Kasumi-1 (cell line): ENCODE measurements at places on chromosomes 4 and X.

DNA sequence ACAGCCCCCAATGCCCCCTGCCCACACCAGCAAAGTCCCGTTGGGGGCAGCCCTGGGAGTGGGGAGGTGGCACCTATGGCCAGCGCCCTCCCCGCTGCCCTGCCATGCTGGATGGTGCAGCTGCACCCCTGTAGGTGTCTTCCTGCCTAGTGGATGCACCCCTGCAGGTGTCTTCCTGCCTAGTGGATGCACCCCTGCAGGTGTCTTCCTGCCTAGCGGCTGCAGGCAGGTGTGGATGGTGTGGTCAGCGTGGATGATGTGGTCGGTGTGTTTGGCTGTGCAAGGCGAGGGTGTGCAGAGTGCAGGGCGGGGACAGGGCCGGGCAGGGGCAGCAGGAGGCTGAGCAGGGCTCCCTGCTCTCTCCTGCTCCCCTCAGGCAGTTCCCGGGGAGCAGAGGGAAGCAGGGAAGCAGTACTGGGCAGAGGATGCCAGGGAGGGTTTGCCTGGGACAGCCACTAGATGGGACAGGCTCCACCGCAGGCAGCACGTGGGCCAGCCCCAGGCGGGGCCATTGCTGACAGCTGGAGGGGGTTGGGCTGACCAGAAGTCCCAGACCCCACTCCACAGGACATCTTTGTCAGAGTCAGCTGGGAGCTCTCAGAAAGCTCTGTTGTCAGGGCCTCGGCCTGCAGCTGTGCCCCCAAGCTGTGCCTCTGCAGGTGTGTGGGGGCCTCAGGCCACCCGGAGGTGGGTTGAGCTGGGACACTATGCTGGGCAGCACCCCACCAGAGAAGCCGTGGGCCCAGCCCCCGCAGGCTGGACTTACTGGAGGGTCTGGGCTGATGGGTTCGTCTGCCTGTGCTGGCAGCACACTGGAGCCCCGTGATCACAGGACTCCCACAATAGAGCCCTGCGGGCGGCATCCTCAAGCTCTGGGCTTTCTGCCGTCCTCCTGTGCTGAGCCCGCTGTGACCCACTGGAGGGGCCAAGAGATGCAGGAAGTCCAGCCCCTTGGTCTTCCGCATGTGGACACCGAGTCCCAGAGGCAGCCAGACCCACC, 23.7 kb downstream of the DOK7 start:
- DNase-seq, result no peak

- no peak for DNase-seq
Measured at GRCh38 chrX:113514906-113515305, 674.3 kb upstream of the AMOT start.

GRCh38 chr4:95779447-95779846, 60.4 kb upstream of the PDHA2 start:
- no peak for DNase-seq

DNA sequence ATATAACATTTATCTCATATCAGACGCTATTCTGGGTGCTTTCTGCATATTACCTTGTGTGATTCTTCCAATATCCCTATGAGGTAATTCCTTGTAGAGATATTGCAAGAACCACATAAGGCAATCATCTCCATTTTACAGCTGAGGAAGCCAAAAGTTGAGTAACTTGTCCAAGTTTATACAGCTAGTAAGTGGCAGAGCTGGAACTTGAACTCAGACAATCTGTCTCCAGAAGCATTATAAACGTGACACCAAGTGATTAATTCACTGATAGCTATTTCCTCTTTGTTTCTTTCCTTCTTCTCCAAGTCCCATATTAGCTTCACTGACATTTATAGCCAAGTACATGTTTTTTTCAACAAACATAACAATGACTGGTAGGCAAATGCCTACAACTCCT, 7.3 kb downstream of the EMCN start:
- no peak for DNase-seq

DNA sequence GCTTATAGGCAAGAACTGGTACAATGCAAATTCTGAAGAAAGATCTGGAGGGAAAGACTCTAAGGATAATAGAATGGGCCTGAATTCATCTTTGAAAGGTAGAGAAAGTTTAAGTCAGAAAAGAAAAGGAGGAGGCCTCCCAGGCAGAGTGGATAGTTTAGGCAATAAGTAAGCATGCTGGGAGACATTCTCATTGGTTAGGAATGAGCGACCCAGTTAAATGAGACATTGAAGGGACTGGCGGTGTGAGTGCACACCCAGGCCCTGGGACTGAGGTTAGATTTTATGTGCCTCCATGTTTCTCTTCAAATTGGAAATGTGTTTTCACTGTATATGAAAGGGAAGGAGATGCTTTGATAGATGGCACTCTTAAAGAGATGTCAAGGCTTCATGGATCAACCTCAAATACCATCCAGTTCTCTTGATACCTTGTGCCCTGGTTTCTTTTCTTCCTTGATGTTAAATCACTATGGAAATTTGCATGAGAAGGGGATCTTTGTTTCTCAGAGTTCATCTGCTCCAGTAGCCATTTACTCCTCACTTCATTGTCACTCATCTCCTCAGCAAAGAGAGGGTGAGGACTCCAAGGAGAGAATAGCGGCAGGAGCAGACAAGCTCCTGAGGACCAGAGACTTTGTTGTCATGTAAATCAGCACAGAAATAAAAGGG, 584.2 kb upstream of the INTU start:
- DNase-seq, result no peak

GRCh38 chrX:16123222-16123786, at the start of gene GRPR:
TSS of gene GRPR (plus strand) at chrX:16123565. CDS start at chrX:16123954, 389 bp downstream.
- DNase-seq, result peak; percentile 53

- DNase-seq, result no peak
Measured at GRCh38 chr4:152990471-152991131, 54.5 kb downstream of the FHDC1 start.

- DNase-seq, result no peak
Measured at GRCh38 chrX:119607018-119607389, 780 bp upstream of the NKRF start.

GRCh38 chrX:133726211-133726630, 259.2 kb downstream of the GPC3 start:
- no peak for DNase-seq

- no peak for DNase-seq
Measured at GRCh38 chr4:23276076-23276475, 583.3 kb downstream of the GBA3 start.

GRCh38 chr4:113222471-113222870, 173.0 kb downstream of the ANK2 start:
- DNase-seq, result no peak

GRCh38 chrX:85084770-85085393, 81.2 kb downstream of the APOOL start:
- peak; percentile 14 for DNase-seq

GRCh38 chrX:15177316-15177715, 92.6 kb downstream of the ASB9 start:
- DNase-seq, result no peak

DNA sequence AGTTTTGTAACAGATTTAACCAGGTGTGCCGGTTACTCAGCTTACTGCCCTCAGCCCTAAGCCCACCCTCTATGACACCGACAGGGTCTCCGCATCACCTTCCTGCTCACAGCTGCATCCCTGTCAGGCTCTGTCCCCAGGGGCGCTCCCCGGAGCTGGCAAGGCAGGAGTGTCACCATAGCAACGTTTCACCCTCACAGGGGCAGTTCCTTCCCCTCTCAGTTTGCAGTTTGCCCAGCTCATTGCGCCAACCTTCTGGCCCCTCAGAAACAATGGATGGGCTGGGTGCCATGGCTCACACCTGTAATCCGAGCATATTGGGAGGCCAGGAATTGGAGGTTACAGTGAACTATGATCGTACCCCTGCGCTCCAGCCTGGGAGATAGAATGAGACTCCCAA, 42.6 kb downstream of the RGS12 start:
- DNase-seq, result no peak

DNA sequence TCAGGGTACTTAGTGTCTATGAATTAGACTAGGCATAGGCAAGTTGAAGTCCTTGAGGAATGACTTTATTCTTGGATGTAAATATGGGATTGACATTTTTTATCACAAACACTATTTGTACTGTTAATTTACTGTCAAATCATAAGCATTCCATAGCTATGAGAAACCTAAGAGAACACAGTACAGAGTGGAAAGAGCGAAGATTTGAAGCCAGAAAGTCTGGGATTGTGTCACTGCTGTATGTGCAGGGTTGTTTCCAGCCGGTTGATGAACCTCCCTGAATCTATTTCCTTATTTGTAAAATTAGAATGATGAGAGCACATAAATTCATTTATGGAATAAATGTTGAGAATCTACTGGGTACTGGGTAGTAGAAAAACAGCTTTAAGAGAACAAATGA, 14.4 kb upstream of the KLHL5 start:
- DNase-seq, result no peak

GRCh38 chr4:85149676-85150075, 183.2 kb upstream of the WDFY3 start:
- no peak for DNase-seq

GRCh38 chr4:42078184-42078801, 74.2 kb downstream of the BEND4 start:
- no peak for DNase-seq

GRCh38 chr4:97942951-97943350, 200.3 kb downstream of the STPG2 start:
- no peak for DNase-seq

- no peak for DNase-seq
Measured at GRCh38 chrX:117808426-117808825, 308.2 kb downstream of the KLHL13 start.

DNA sequence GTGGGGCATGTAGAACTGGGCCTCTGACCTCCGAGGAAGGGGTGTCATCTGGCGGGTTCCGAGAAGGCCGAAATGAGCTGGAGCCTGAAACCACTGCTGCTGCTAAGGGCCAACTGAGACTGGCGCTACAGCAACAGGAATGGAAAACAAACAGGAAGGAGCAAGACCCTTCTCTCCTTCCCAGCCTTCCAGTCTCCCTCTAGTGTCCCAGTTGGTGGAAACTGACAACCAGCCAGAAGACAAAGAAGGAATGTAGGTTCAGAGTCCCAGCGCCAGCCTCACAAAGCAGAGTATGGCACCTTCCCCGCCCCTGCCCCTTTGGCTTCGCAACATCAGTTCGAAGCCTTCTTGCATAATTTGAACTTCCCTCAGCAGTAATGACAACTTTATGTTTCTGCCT, 24.4 kb upstream of the PDZD4 start:
- DNase-seq, result no peak

GRCh38 chr4:74451214-74451661, 6.3 kb downstream of the AREG start:
- DNase-seq, result peak; percentile 71

- DNase-seq, result no peak
Measured at GRCh38 chr4:164482758-164483157, 271.2 kb upstream of the SMIM31 start.

DNA sequence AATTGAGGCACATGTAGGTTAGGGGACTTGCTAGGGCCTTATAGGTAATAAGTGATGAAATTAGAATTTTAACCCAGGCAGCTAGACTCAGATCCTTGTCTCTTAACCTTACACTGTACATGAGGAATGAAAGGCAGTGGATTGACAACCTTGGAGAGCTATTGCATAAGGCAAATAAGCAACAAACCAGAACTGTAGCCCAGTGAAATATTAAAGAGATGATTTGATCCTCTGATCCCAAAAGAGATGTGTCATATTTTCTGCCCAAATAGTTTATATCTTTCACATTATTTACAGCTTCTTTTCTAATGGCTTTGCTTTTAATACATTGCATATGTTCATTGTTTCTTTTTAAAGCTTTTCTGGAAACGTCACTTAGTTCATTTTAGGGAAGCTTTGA, 252.6 kb downstream of the ANK2 start:
- no peak for DNase-seq

DNA sequence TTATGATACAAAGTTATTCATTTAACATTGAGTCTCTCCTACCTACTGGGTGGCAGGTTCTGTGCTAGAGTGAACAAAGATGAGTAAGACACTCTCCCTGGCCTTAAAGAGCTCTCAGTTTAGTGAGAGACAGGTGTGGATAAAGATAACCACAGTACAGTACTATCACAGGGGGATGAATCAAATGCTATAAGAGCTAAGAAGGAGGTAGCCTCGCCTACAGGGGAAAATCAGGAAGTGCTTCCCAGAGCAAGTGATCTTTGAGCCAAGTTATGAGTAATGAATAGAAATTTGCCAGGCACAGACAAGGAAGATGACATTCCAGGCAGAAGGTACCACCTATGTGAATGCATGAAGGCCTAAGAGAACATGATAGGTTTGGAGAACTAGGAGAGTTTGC, 3.4 kb upstream of the IGBP1 start:
- DNase-seq, result no peak

DNA sequence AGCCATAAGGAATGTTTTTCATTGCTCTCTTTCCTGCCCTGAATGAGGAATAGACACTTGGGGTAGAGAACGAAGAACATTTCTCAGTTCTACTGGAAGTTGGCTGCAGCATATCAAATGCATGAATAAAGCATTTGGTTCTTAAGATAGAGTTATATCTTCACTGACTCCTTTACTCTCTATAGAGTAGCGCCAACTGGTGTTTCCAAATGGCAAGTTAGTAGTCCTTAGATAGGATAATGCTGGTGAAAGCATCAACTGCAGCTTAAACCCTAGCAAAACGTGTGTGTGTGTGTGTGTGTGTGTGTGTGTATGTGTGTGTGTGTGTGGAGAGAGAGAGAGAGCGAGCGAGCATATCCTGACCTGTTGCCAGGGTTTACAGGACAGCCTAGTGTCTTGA, 62.2 kb upstream of the FRMPD4 start:
- DNase-seq, result no peak

- no peak for DNase-seq
Measured at GRCh38 chrX:134626434-134626833, 31.8 kb downstream of the PLAC1 start.

- DNase-seq, result no peak
Measured at GRCh38 chrX:24231641-24232179, 82.2 kb downstream of the SUPT20HL2 start.

DNA sequence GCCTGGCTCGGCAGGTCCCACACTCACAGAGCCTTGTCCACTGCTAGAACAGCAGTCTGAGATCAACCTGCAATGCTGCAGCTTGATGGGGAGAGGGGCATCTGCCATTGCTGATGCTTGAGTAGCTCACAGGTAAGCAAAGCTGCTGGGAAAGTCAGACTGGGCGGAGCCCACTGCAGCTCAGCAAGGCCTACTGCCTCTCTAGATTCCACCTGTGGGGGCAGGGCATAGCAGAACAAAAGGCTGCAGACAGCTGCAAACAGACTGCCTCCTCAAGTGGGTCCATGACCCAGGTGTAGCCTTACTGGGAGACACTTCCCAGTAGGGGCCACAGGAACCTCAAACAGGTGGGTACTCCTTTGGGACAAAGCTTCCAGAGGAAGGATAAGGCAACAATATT, 110.6 kb upstream of the ADAMTS3 start:
- DNase-seq, result no peak

GRCh38 chrX:112857478-112857878, 16.8 kb upstream of the AMOT start:
- DNase-seq, result no peak

GRCh38 chrX:26915064-26915463, 548.1 kb downstream of the PPP4R3C start:
- no peak for DNase-seq

- no peak for DNase-seq
Measured at GRCh38 chr4:38223306-38223705, 263.1 kb downstream of the PTTG2 start.

GRCh38 chrX:149010853-149011224, 494.3 kb downstream of the IDS start:
- no peak for DNase-seq
